ENCODE measurements at places on chromosomes 5 and 9.

DNA sequence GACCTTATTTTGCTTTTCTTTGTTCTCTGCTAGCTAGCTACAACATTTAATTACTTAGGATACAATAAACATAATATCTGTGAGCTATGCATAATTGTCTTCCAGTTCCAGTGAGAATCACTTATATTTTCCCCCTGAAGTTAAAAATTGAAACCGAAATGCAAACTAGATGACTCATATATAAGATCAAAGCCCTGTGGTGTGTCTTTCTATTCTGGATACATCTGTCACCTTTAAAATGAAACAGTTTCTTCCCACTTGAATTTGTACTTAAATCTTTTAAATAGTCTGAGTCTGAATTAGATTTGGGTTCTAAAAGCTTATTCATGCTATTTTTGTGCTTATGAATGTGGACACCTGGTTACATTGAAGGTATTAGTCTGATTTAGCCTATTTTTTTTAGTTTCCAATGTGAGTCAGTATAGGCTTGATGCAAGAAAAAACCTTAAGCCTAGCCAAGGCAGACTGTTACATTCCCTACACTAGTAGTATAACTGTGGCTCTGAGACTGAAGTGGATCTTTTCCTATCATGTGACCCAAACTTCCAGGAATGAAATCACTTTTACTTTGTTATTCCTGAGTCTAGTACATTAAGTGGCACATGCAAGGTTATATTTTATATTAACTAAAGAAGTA, 703.5 kb upstream of the RGMB start:
- DNase-seq: peak; percentile 24

DNA sequence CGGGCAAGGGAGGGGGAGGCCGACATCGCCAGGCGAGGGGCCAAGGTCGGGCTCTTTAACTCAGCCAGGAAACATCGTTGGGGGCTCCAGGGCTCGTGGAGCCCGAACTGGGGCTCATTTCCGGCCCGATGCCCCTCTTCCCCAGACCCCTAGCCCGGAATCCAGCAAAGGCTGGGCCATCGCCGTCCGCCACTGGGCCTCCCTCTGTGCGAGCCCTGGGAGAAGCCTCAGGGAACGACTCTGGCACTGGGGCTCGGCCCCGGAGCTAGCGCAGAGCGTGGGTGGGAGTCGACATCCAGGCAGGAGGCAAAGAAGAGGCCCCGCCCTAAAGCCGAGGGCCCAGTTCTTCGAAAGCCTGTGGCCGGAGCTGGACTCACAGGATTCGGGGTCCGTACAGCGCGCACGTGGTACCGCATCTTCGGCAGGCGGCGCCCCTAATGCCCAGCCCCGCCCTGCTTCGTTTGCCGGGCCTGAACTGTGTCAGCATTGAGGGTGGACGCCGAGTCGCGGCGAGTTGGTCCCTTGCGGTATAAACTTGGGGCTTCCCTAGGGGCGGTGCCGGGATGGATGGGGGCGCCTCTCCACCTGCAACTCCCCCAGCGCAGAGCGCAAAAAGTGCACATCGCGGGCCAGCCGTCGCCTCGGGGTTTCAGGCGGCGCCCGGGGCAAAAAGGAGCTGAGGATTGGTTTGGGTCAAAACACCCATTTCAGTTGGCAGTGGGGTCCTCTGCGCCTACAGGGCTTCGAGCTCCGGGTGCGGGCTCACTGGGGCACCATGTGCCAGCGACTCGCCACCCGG, 3.6 kb upstream of the PAX5 start:
- peak; percentile 58 for DNase-seq

DNA sequence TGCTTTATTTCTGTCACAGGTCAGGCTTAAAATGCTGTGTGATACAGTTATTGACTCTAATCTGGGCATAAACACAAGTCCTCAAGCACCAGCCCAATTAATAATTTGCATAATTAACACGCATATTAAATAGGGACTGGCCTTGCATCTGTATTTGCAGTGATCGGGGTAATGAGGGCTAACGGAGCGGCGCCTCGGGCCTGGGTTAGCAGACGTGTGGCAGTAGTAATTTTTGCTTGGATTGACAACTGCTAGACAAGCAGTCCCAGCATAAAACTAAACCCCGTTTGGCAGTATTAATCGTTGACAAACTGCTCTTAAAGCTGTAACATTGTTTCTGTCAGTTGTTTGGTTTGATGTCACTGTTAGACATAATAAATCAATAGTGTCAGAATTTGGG, 109.2 kb downstream of the PBX3 start:
- no peak for DNase-seq

DNA sequence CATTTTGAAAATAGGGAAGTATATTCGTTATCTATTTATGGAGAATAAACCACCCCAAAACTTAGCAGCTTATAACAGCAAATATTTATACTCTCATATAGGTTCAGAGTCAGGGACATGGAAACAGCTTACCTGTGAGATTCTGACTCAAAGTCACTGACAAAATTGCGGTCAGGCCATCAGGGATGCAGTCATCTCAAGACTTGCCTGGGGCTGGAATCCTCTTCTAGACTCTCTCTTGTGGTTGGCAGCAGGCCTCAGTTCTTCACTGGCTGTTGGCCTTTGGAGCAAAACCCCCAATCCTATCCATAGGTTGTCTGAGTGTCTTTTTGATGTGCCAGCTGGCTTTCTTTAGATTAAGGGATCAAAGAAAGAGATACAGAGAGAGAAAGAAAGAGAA, 275.6 kb downstream of the SEC61B start:
- DNase-seq: peak; percentile 26

DNA sequence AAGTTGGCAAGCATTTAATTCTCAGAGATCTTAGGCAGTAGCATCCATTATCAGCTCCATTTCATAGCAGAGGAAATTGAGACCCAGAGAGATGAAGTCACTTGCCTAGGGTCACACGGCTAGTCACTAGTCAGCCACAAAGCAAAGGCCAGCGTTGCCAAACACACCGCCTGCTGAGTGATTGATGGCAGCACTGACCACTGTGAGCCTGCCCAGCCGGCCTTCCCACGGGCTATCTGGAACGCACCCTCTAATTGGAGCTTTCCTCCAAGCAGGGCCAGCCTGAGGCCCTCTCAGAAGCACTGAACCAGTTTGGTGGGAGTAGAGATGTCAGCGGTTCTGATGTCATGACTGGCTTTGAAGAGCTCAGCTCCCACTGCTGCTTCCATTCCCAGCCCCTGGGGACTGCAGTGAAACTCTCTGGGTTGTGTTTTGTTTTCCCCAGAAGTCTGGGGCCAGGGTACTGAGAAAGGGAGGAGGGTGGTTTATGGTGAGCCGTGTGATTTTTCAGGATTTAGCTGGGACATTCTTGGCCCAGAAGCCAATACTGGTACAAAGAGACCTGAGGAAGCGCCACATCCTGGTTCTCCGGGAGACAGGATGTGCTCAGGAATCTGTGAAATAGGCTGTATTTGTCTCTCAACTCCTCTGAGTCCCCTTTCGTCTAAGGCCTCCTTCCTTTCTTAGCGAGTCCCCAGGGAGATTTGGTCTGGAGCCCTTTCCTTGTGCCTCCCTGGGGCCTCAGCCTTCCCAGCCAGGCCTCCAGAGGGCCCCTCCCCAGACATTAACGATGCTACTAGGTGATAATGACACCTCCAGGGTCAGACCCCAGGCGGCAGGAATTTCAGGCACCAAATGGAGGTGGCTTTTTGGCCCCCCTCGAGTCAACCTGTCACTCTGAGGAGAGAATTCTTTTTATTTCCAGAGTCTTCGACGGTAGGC, 44.5 kb downstream of the SPRY4 start:
- no peak for DNase-seq

- no peak for DNase-seq
Observed at GRCh38 chr5:92637960-92638359, 943.1 kb downstream of the NR2F1-AS1 start.

Data from GM13977 (cell line).